Activated naive CD4-positive, alpha-beta T cell treated with anti-CD3 and anti-CD28 coated beads for 36 hours (primary cell): ENCODE measurements at places on chromosomes 7 and 10. TPM values are rescaled to one million over a fixed set of nuclear protein-coding genes. Genes with fewer than 3 reads are reported as not detected.

DNA sequence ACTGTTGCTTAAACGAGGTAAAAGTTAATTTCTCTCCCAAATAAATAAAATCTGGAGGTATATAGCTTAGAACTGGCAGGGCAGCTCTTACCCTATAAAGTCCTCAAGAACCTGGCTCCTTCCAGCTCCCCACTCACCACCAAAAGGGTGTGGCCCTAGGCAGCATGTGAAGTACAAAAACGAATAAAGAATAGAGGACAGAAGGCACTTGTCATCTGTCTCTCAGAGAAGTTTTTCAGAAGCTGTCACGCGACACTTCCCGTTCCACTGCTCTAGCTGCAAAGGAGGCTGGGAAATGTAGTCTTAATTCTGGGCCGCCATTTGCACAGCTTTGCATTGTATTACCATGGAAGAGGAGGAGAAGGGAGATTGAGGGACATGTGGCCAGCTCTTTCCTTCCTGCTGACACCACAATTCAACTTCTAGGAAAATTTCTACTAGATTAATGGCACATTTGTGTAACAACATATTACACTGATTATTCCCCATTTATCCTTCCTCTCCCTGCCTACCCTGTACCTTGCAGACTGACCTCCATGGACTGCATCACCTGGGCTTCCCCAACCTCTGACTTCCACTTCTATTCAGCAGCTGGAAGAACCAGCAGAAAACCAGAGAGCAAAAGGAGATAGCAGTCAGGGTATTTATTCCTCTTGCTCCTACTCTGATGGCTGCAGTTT, 62.2 kb downstream of the CCDC71L start:
- DNase-seq, result peak; percentile 85

The HOXA5 gene
- total RNA-seq, result not detected

The OR6B1 gene
- not detected for total RNA-seq

The GPR26 gene
- total RNA-seq, result not detected

The OR2A1 gene
- total RNA-seq, result not detected

The FAM25C gene
- not detected for total RNA-seq
